ENCODE measurements at places on chromosomes 12 and 14.

GRCh38 chr14:99551034-99551922 lies 52.7 kb downstream of the CCDC85C start:
- DNase-seq: no peak

DNA sequence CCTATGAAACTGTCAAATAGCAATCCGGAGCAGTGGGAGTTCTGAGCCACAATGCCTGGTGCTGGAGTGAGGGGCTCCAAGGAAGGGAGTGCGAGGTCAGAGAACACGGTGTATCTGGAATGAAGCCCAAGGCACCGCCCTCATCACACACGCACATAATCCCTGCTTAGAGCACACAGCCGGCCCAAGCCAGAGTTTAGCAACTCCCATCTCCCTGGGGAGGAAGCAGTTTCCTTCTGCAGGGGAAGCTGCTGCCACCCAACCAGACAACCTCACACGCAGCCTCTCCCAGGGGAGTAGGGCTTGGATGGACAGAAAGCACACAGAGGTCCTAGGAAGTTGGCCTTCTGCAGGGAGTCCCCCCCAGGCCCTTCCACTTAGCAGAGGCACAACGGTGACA lies 31.3 kb downstream of the ACTN1 start:
- DNase-seq: no peak

DNA sequence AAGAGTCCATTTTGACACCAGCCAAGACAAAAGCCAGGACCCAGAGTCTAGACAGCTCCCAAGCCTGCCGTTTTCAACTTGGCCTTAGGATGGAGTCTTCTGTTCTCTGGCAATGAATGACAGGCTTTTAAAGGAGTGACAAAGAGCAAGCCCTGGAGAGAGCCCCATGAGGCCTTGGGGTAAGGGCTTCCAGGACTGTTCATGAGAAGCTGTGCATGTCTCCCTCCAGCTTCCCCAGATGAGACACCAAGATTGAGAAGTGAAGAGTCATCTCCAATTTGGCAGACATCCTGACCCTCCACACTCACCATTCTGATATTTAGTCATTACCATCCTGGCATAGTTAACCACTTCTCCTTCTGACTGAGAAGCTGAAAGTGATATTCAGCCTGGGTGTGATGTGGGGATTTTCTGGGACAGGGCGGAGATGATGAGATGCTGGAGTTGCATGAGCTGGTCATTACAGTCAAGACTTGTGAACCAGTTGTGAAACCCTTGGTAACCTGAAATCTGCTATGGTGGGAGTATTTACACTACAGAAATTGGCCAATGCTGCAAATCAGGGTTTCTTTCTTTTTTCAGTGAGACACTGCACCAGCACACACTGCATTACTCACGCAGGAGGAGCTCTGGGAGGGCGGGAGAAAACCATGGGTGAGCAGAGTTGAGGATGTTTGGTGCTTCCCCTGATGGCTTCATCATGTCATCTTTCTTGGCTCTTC lies 77.8 kb downstream of the VCPKMT start:
- DNase-seq: peak; percentile 88

DNA sequence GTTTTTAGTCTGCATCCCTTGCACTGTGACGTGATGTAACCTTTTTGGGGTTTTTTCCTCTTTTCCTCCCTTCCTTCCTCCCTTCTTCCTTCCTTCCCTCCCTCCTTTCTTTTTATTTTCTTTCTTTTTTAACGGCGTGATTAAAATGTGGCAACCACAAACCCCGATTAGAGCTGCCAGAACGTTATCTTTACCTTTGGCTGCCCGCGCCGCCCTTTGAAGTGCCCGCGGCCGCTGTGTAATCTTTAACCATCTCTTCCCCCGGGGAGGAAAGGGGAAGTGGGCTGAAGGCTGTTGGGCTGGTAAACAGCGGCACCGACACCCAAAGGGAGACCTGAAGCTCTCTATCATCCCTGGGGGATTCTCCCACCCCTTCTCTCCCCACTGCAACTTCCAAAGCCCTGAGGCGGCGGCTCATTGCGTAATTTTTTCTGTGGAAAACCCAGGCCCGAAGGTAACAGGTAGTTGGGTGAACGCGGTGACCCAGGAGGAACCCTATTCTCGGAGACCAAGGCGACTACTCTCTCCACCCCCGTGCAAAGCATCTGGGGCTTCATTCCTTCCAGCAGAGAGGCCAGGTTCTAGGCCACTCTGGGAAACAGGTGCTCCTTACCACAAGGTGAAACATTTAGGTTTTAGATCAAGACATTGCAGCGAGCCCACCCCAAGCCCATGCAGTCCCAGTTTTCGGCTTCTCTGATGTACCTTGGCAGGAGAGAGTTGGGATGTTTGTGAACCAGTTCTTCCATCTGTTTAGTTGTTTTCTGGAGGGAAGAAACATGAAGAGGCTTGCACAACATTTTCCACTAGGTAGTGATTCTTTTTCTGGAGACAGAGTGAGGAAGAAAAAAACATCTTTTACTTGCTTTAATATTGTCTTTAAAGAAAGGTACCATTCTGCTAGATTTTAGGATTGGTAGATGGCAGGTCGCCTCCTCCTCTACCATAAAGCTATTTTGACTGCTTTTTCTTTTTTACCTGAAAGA lies 1.5 kb downstream of the LGR5 start:
- DNase-seq: no peak

DNA sequence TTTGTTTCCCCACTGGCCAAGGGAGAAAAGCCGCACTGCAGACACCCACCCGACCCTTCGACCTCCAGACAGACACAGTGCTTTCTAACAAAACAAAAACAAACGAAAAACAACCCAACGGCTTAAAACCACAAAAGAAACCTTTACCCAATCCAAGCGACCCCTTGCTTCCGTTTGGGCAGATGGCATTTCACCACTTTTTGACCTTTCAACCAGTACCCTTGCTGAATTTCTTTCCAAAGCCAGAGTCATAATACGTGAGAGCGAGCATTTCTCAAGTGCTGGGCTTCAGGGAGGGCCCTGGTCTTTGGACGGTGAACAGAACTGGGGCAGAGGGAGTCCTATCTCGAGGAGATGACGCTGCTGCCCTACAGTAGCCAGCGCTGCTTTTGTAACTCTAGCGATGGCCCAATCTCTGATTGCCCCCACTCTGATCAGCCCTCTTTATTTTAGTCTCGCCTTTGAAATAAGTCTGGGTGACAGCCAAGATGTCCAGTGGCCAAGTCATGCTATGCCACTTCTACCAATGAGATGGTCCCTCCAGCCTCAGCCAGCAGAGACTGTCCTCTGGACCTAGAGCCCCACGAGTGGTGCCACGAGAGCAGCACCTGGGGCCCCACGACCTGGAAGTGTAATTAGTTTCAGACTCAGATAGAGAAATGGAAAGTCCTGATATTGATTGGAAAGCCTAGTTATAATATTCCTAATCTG lies 21.9 kb upstream of the ADIPOR2 start:
- no peak for DNase-seq

DNA sequence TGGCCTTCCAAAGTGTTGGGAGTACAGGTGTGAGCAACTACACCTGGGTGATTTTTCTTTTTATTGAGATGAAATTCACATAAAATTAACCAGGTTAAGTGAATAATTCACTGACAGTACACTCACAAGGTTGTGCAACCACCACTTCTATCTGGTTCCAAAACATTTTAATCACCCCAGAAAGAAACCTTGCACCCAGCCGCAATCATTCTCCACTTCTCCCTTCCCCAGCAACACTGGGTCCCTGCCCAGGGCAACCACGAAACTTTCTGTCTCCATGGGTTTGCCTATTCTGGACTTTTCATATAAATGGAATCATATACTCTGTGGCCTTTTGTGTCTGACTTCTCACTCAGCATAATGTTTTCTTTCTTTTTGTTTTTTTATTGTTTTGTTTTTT lies 26.3 kb upstream of the MLXIP start:
- no peak for DNase-seq

DNA sequence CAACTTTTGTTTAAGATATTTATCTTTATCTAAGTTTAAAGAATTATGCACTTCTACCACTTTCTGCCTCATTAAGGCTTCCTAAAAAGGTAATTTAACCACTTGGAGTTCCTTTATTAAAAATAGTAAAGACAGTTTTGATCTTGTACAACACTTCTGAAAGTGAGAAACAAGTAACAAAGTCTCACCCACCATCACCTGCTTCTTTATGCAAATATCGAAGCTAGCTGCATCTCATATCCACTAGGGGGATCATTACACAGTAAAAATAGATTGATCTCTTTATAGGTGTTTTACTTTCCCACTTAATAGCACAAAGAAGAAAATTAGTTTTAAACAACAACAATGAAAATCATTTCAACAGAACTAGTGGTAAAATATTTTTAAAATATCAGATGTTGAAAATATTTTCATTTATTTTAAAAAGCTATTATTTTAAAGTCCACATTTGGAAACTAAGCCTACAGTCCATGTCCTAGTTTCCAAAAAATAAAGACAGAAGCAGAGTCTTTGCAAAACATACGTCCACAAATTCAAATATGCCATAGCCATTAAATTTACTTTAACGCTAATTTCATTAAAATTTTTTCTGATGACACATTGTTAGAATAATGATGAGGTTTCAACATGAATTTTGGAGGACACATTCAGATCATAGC lies 160.0 kb upstream of the SOX5 start:
- DNase-seq: no peak

Measured in epithelial cell of proximal tubule (primary cell).